ENCODE measurements at places on chromosomes 5 and 9.

DNA sequence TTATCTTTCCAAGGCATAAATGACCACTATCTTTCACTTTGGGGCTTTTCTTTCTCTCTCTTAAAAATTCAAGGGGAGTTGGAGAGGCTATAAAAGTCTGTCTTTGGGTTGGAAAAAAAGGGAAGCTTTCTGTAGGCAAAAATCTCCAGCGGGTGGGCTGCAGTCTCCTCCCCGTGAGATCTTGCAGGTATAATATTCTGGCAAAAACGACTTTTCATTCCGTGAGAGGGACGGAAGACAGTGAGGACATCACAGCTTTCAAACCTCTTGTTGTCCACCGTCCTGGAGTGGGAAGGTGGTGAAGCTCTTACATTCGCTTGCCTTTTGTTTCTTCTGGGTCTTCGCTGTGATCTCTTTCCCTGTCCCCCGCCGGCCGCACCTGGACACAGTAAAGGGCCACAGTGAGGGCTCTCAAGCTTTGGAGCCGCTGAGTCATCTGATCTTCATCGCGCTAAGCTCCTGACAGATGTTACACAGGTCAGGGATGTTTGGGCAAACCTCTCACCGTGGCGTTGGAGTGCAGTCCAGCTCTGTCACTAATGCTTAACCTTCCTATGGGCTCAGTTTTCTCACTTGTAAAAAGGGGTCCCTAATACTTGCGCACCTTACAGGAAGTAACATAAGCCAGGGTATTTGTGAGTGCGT is 61.9 kb upstream of the MEGF10 start:
- DNase-seq = no peak

DNA sequence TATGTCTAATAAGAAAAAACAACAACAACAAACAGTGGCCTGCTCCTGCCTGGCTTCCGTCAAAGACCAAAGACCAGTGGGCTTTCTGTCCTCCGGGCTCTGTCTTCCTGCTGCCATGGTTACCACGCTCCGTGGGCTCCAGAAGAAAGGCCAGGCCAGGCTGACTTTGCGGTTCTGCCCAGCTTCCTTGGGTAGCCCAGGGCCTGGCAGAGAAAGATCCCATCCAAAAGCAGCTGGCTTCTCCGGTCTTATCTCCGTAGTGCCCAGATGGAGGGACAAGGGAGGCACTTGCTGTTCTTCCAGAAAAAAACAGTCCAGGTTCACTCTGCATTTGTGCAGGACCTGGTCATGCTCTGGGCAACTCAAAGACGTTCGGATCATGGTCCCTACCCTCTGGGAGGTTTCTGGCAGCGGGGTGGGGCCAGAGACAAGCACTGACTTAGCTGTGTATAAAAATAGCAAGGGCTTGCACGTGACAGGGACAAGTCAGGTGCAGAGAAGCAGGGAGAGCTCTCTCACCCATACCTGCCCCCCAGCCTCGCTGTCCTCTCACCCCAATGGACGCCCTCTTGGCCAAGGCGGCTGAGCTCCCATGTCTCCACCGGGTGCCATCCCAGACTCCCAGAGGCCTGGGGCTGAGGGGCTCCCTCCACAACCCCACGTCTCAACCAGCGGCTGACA is 212.2 kb downstream of the C9orf50 start:
- DNase-seq = no peak

- DNase-seq = no peak
These were observed 221.1 kb downstream of the CDK5RAP2 start for GRCh38 chr9:120358877-120359276.

- no peak for DNase-seq
These were observed 123.5 kb downstream of the DAB2IP start for GRCh38 chr9:121774715-121775613.

GRCh38 chr5:104111632-104112031 is 549.0 kb upstream of the NUDT12 start:
- DNase-seq = no peak

- no peak for DNase-seq
These were observed 72.8 kb downstream of the MEGF10 start for GRCh38 chr5:127363403-127363802.

DNA sequence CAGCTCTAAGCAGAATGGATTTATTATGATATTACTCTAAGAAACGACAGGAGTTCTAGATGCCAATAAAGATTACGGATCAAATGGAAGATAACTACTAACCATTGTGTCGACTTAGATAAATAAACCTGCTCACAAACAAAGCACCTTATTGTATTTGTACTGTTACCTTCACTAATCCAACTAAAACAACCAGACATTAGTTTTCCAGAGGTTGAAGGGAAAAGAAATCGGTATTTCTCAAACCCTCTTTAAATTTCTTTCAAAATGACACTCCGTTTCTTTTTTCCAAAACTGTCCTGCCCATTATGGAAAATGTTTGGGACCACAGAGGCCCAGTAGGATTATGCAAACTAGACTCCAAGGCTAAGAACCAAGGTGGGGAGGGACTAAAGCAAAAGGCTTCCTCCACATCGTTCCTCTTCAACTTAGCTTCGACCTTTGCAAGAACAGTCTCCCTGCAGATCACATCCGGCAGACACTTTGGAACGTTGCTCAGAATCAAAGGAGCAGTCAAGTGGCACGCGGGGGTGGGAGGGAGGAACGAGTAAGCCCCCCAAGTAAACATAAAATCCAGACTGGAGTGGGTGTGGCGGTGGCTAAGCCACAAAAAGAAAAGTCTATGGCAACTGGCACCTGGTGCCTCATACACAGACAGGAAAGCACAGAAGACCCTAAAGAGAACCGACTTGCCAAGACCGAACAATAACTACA is 2.7 kb downstream of the MLLT3 start:
- no peak for DNase-seq

- DNase-seq = no peak
These were observed 229.1 kb downstream of the SEMA5A start for GRCh38 chr5:9316733-9317132.

GRCh38 chr5:123639244-123639643 is 127.3 kb downstream of the CSNK1G3 start:
- no peak for DNase-seq

GRCh38 chr5:74500110-74500917 is 140.2 kb downstream of the ENC1 start:
- DNase-seq = no peak

- no peak for DNase-seq
These were observed 160.2 kb upstream of the DAPK1 start for GRCh38 chr9:87337335-87338087.

DNA sequence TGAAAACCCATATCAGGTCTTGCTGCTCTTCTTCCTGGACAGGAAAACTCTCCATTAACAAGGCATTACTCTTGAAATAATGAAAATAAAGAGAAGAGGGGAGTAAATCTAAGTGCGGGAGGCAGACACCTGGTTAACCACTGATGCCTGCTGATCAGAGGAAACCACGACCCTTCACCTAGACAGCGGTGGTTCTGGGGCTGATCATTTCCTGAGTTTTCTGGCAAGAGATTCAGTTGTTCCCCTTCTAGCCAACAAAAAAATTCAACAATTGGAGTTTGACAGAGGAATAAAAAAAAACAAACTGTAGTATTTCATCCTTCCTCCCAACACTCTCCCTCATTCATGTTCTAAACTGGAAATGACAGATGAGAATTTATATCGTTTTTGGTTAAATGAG is 3.0 kb downstream of the RLN2 start:
- DNase-seq = no peak
